ENCODE measurements at places on chromosomes 7 and 10.
A peak's percentile ranks its signal among the peaks of the same experiment; 100 is the strongest.

- DNase-seq = no peak
Observed at GRCh38 chr10:43305876-43306275, 39.0 kb upstream of the RASGEF1A start.

DNA sequence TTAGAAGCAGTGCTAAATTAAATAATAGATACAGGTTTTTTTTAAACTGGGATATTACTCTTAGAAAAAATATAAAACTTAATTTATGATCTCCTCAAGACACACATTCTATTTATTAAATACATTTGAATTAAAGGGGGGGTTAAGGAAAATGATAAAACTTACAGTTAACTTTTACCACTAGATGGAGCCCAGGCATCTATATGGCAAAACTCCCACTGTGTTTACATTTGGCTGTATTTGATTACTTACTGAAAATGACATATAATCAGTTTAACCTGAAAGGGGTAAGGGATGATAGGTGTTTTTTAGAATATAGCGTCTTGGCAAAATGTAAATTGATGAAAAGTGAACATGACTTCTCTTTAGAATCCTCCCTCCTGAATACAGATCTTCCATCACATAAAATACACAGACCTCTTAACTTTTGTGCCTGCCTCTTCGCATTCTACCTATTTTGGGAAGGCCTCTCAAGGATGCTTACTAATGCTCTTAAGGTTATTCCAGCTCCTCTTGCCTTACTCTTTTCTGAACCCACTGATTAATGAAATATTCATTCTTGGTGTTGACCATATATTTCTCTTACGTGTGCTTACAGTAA, 235.7 kb downstream of the AGMO start:
- DNase-seq = no peak

DNA sequence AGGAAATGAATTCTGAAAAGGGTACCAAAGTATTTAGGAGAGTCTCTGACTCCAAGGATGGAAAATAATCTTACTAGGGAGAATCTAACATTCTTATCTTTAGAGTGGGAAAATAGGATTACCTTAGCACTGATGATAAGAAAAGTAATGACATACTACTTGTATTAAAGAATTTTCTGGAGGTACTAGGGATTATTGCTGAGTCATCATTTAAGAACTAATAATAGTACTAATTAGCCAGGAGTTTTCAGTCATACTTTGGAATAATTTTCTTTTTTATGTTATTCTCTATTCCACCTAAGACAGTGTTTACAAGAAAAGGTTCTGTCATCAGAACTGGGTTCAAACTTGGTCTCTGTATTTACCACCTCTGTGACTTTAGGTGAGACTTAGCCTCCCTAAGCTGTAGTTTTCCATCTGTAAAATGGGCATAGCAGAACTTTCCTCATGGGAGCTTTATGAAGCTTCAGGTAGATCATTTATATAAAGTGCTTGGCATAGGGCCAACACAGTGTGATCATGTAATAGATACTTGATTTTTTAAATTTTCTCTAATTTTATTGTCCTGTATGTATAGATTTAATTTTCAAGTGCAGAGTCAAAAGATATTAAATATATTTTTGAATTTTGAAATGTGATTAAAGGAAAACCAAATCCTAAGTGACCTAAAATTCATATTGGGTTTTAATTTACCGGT, 20.4 kb downstream of the ITGB8 start:
- DNase-seq = no peak

- no peak for DNase-seq
Observed at GRCh38 chr10:27399871-27400270, 104.2 kb upstream of the RAB18 start.

GRCh38 chr7:1672851-1673486, 2.9 kb downstream of the ELFN1 start:
- no peak for DNase-seq

DNA sequence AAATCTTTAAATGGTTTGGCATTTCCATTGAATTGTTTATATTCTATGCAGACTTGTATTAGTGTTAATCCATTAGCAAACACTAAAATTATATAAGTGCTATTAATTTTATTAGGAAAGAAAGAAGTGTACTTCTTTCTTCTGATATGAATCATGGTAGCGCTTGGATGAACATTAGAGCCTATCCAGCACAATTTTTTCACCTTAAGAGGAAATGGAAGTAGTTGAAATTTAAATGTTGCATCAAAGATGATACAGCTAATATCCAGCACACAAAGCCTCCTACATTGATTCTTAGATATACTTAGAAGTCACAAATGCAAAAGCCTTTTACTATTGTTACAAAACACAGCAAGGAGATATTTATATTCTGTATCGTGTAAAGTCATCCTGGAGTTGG, 174.5 kb downstream of the AHR start:
- DNase-seq = no peak

DNA sequence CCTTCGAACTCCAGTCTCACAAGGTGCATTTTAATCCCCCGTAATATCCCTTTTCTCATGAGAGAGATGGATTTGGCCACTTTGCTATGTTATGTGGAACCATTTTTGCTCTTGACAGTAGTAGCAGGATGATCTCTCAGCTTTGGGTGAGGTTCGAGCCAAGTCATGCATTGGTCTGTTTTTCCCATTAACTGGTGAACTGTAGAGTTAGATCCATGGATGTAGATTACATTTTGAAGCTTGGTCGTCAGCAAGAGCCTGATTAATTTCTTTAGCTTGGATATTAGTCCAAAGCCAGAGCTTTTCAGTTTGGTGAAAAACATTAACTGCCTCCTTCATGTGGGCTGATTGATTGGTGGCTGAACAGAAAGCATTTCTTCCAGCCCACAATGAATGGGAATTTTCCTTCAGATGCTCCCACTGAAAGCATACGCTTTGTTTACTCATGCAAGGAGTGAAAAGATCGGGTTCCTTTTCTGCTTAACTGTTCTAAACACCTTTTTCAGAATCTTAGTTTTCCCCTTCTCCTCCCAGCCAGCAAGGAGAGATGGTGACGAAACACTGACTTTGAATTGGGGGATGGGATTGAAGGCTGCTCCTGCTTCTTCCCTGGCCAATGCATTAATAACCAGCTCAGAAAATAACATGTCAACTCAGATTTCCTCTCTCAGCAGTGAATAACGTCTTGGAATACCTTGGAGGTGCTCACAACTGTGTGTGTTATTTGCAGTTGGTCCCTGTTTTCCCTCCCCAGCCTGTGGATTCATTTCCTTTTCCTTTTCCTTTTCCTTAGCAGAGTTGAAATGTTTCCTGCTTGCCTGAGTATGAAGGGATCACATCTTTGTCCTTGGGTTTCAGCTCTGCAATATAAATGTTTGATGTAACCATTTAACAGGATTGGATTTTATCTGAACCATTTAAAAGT, 351.8 kb upstream of the FZD8 start:
- DNase-seq = no peak

DNA sequence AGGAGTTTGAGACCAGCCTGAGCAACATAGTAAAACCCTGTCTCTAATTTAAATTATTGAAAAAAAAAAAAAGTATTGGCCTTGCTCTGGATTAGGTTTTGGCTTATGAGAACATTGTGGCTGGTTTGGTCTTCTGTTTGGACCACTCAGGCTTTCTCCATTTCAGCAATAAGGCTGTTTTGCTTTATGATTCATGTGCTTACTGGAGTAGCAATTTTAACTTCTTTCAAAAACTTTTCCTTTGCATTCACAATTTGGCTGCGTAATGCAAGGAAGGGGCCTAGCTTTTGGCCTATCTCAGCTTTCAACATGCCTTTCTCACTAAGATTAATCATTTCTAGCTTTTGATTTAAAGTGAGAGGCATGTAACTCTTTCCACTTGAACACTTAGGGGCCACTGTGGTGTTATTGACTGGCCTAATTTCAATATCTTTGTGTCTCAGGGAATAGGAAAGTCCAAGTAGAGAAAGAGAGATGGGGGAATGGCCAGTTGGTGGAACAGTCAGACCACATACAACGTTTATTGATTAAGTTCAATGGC, 38.0 kb upstream of the SRPK2 start:
- DNase-seq = no peak

- no peak for DNase-seq
Observed at GRCh38 chr7:76334320-76334967, 24.3 kb downstream of the YWHAG start.

DNA sequence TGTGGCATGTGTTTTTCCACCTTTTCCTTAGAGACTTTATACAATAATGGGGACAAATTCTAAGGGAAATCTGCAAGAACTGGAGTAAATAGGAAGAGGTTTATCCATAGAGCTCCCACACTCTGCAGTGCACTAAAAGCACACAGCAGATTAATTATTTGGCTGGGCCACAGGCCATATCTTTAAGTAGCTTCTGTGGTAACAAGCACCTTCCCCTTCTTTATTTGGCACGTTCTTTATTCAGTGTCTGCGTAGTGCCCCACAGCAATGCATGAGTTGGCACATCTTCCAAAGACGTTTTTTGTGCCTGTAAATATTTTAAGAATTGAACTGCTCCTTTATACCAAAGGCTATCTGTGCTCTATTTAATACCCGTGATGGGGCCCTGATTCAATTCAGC, 104.9 kb upstream of the MBL2 start:
- no peak for DNase-seq

- DNase-seq = no peak
Observed at GRCh38 chr7:75914169-75914654, 743 bp upstream of the POR start.

- DNase-seq = no peak
Observed at GRCh38 chr7:31023877-31024276, 28.2 kb upstream of the ADCYAP1R1 start.

DNA sequence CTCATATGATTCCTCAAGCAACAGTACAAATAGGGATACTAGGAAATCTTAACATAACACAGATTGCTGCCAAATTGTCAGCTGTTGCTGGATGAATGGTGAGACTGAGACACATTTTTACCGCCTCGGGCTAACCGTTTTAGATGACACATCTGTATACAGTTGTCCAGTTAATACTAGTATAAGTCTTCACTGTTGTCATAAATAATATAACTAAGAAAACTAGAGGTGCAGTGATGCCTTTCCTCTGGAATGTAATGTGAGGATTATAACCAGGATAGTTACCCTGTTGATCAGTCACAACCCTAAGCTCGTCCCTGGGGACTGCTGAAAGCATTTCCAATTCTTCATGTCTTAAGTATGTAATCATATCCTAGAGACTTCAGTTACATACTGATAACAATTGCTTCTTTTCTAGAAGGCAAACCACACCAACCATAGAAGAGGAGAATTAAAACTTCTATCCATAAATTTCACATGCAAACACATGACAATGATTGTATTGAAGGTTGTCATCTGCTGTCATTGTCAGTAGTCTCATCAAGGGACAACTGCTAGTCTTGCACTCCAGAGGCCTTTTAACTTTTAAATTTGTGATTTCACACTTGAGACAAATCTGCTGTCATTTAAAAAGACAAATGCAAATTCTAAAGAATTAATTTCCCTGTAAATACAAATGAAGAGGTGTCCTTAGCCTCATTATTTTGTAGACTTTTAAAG, 100.4 kb upstream of the SEMA3D start:
- DNase-seq = no peak

- DNase-seq = no peak
Observed at GRCh38 chr10:131137223-131137622, 174.3 kb downstream of the TCERG1L start.

- DNase-seq = peak; percentile 81
Observed at GRCh38 chr10:123117644-123118417, 17.9 kb upstream of the HMX3 start.
